Kidney epithelial cell (primary cell): ENCODE measurements at places on chromosomes 6 and 20.

- DNase-seq: no peak
Measured at GRCh38 chr20:46939031-46939965, 44.7 kb downstream of the EYA2 start.

- DNase-seq: no peak
Measured at GRCh38 chr6:12345694-12346058, 55.5 kb downstream of the EDN1 start.

GRCh38 chr20:21499641-21500040 lies 14.2 kb downstream of the NKX2-2 start:
- DNase-seq: no peak

DNA sequence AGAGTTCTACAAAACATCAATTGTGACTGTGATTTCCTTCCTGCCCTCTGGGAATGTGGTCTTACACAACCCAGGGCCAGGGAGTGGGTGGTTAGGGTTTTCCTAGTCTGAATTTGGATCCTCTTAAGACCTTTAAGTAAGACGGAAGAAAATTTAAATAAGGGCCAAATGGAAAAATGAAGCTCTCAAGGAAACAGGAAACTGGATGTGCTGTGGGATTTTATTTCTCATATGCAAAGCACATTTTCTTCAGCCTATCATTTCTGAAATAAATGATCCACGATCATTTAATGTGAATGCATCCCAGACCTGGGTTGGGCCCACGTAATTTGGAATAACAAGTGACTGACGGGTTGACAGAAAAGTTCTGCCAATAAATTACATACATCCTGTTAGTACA lies 243.6 kb downstream of the CLIC5 start:
- DNase-seq: no peak

- no peak for DNase-seq
Measured at GRCh38 chr6:170221753-170222400, 69.0 kb downstream of the DLL1 start.

DNA sequence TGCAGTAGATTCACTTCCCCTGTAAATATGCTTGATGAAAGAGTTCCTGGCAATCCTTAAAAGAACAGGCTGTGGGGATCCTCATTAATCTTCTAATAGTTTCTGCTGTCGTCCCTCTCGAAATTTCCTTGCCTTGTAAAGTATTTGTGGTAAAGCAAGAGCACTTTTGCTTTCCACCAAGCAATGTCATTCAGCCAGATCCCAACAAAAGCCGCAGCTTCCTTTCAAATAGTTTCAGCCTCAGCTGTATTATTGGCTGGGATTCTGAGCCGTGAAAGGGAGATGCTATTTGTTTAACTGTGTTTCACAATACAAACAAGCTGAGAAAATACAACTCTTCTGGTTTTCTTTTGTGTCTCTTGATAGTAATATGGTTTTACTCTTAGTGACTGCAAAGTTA lies 48.9 kb upstream of the EPHA7 start:
- DNase-seq: no peak

- DNase-seq: no peak
Measured at GRCh38 chr6:24851086-24851485, 52.4 kb upstream of the ARMH2 start.

- DNase-seq: peak; percentile 57
Measured at GRCh38 chr20:35111141-35111888, 18.7 kb upstream of the TRPC4AP start.

GRCh38 chr6:33290459-33290858 lies 1.1 kb downstream of the PFDN6 start:
- no peak for DNase-seq

GRCh38 chr6:39653612-39654011 lies 71.6 kb downstream of the KIF6 start:
- DNase-seq: no peak

DNA sequence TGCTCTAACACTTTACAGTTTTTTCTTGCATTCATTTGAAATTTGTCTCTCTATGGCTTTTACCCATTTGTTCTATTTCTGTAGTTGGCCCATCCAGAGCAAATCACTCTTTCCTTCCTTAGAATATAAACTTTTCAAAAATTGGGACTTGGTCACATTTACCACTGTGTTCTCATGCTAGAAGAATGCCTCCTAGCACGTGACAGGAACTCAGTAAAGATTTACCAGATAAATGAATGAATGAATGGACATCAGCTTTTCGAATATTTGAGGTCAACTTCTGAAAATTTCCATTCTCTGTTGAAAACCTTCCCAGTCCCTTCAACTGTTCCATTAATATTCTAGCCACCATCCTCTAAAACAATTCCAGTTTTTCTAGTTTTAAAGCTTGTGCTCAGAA lies 294.5 kb downstream of the CD83 start:
- DNase-seq: no peak

GRCh38 chr6:55785273-55785672 lies 90.1 kb downstream of the BMP5 start:
- DNase-seq: no peak

DNA sequence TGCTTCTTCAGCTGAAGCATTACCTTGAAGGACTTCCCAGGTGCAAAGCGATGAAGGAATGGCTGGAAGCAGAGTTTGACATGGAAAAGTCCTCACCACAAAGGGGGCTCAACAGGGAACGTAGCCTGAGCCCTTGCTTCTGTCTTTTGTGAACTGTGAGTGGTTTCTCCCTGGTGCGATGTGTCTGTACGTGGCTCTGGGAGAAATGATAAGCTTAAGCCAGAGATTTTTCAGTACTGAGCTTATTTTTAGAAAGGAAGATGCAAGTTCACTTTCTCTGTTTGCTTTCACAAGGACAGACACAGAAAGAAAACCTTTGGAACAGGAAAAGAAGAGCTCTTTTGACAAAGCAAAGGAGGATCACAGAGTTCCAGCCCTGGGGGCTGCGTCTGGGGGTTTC lies 79.4 kb downstream of the DACT2 start:
- no peak for DNase-seq

DNA sequence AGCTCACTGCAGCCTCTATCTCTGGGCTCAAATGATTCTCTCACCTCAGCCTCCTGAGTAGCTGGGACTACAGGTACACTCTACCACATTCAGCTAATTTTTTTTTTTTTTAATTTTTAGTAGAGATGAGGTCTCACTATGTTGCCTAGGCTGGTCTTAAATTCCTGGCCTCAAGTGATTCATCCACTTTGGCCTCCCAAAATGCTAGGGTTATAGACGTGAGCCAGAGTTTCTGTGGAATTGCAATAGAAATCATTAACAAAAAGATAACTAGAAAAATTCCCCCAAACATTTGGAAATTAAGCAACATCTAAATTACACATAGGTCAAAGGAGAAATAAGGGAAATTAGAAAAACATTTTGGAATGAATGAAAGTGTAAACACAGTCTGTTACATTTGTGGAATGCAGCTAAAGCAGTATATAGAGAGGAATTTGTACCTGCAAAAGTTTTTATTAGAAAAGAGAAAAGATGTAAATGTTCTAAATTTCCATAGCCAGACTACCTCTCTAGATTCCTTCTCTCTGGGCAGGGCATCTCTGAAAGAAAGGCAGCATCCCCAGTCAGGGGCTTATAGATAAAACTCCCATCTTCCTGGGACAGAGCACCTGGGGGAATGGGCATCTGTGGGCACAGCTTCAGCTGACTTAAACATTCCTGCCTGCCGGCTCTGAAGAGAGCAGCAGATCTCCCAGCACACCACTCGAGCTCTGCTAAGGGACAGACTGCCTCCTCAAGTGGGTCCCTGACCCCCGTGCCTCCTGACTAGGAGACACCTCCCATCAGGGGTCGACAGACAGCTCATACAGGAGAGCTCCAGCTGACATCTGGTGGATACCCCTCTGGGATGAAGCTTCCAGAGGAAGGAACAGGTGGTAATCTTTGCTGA lies 51.3 kb downstream of the ATRN start:
- DNase-seq: no peak

GRCh38 chr20:4335722-4336121 lies 320.4 kb upstream of the RNF24 start:
- no peak for DNase-seq

DNA sequence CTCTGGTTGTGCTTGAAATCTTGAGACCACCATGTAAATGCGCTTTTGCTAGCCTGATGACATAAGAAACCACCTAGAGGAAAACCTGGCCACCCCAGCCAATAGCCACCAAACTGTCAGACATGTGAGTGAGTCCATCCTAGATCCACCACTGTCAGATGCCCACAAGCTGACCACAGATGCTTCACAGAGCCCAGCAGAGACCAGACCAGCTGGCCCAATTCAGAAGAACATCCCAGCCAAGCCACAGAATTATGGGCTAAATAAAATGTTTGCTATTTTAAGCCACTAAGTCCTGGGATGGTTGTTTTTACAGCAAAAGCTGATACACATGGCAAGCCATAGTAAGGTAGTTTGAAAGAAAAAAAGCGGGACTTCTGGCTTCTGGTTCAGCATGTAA lies 425.3 kb downstream of the KIF16B start:
- no peak for DNase-seq

GRCh38 chr6:135346747-135347146 lies 150.8 kb downstream of the AHI1 start:
- no peak for DNase-seq

- DNase-seq: no peak
Measured at GRCh38 chr6:41692730-41693129, 42.7 kb downstream of the TFEB start.

DNA sequence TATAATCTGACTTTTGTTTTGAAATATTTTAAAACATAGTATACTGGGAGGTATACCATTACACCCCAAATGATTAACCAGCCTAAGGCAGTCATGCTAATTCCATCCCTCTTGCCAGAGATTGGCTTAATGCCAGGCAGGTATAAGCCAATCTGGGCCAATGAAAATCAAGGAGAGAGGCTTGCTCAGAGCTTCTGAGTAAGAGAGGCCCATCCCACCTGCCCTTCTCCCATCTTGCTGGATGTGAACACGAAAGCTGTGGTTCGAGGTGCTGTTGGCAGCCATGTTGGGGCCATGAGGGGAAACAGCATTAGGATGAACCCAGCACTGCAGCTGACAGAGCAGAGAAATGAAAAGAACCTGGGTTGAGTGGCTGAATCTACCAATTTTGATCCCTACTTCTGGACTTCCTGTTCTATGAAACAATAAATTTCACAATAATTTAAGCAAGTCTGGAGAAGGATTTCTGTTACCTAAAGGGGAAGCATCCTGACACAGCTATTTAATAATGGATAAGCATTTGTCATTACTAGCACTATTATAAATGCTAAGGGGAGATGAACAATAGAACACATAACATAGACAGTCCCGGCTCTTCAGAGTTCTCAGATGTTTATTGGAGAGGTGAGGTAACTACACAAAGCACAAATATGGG lies 152.3 kb downstream of the CDC5L start:
- DNase-seq: no peak

DNA sequence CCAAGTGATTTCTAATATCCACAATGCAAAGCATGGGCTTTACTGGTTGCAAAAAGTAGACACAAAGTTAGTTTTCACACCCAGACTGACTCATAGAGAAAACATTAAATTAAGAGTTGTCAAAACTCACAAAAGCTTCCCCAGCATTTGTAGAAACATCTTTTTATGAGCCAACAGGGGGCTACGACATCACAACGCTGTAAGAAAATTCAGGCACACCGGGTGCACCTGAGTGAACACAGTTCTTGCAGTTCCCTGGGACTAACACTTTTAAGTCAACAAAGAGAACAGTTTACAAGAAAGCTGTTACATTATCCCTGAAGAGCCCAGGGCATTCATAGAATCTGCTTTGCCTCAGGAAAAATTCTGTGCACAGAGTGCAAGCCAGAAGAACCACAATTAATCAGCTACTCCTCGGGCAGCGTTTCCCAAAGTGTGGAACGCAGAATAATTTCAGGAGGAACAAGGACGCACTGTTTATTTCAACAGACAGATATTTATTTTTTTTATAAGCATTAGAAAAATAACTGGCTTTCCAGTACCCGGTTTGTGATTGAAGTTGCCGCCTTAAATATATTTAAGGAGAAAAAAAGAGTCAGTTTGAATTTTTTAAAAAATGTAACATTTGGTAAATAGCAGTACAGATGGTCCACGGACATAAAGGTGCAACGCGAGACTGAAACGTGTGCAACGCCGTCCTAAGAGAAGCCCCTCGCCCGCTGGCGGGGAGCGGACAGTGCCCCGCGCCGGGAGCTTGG lies 1.2 kb downstream of the NCOA5 start:
- no peak for DNase-seq

- no peak for DNase-seq
Measured at GRCh38 chr6:111880181-111880888, 7.1 kb upstream of the FYN start.

GRCh38 chr20:53870426-53871315 lies 199.7 kb downstream of the BCAS1 start:
- no peak for DNase-seq

- no peak for DNase-seq
Measured at GRCh38 chr20:9031991-9032390, 36.9 kb upstream of the PLCB4 start.

GRCh38 chr6:46468403-46469010 lies 22.7 kb downstream of the RCAN2 start:
- no peak for DNase-seq

- DNase-seq: no peak
Measured at GRCh38 chr6:137217801-137218472, 1.2 kb downstream of the IFNGR1 start.

DNA sequence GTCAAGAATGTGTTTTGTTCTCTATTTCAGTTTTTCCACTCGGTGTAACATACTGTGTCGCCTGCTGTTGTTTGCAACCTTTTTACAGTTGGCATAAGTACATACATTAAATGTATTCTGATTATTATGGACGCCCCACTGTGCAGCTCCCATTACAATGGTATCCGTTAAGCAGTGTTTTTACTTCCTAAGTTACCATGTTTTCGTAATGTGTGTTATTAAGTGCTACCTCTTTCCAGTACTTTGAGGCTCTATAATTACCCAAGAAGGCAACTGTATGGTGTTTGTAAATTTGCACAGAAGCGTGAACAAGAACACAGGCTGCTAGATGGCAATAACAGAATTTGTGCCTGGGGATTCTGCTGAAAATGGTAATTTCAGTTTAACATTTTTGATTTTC lies 568.0 kb upstream of the MARCKS start:
- no peak for DNase-seq

DNA sequence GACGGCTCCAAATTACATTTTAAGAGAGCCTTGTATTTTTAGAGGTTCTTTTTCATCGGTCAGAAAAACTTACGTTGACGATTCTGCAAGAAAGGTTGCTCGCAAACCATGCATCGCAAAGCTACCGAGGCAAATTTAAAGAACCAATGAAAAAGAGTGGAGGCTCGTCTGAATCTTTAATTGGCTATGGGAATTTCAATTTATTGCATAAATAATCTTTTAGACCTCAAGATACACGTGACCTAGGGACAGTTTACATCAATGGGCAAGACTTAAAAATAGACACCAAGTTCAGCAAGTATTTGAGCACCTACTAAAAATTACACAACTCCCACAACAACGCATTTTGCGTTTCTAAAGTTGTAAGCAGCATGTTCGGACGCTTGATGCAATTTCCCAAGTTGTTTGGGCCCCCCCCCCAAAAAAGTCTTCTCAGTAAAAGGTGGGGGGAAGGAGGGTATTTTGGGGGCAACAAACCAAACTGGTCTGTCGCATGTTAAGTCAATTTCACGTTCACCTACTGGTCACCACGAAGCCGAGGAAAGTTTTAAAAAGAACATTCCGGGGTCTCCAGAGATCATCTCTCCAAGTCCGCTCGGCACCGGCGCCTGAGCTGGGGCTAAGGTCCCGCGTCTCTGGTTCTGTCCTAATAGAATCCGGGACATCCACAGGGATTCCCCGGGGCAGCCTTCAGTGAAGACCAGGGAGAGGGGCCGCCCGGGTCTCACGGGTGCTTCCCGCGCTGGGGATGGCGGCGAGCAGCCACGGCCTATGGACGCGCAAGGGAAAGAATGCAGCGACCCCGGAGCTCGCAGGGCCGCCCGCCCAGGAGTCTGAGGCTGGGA lies 851 bp downstream of the SNX5 start:
- DNase-seq: no peak
